ENCODE measurements at places on chromosomes 12 and 14. TPM values are rescaled to one million over a fixed set of nuclear protein-coding genes. Genes with fewer than 3 reads are reported as not detected.

The KITLG gene
- total RNA-seq, result 43.1 TPM

The KRT74 gene
- total RNA-seq, result not detected

The GPR68 gene
- total RNA-seq, result 10.1 TPM

The KRT6B gene
- total RNA-seq, result not detected

The CLEC7A gene
- total RNA-seq, result not detected

The SYT1 gene
- total RNA-seq, result 9.8 TPM

The REP15 gene
- total RNA-seq, result 5.0 TPM

The TC2N gene
- 0.18 TPM for total RNA-seq

The TAS2R8 gene
- total RNA-seq, result not detected

The AMIGO2 gene
- total RNA-seq, result 233 TPM

The CAPZA3 gene
- total RNA-seq, result not detected
